Naive thymus-derived CD8-positive, alpha-beta T cell (primary cell): ENCODE measurements at places on chromosomes 3 and 15. TPM values are rescaled to one million over a fixed set of nuclear protein-coding genes. Genes with fewer than 3 reads are reported as not detected.

Gene GHRL
- 1.3 TPM for total RNA-seq

Gene ZNF710
- 14.5 TPM for total RNA-seq

Gene NPRL2
- total RNA-seq, result 52.8 TPM

Gene OR5K2
- not detected for total RNA-seq

Gene SPATA12
- not detected for total RNA-seq

Gene MYRIP
- total RNA-seq, result not detected

Gene KLF13
- 244 TPM for total RNA-seq

Gene GNB5
- 45.2 TPM for total RNA-seq

Gene ALS2CL
- 10.2 TPM for total RNA-seq

DNA sequence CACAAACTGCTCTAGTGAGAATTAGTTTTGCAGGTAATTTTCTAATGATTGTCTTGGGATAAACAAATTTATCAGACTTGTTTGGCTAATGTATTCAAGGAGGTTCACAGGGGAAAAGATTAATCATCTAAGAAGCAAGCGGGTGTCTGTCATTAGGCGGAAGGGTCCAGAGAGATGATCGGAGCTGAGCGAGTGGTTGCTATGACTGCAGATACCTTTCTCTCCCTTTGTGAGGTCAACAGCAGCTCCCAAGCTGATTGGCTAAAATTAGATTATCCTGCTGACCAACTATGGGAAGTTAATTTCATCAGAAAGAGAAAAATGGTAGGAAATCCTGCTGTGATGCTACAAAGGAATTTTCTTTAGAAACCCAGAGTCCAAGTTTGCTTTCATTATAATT is 276.0 kb downstream of the SOX2 start:
- no peaks in the 10 kb centered on the region for H3K4me1 ChIP-seq
- no peak overlapping the region for H3K4me3 ChIP-seq
- peaks cover 6% of the 10 kb centered on the region for H3K36me3 ChIP-seq

DNA sequence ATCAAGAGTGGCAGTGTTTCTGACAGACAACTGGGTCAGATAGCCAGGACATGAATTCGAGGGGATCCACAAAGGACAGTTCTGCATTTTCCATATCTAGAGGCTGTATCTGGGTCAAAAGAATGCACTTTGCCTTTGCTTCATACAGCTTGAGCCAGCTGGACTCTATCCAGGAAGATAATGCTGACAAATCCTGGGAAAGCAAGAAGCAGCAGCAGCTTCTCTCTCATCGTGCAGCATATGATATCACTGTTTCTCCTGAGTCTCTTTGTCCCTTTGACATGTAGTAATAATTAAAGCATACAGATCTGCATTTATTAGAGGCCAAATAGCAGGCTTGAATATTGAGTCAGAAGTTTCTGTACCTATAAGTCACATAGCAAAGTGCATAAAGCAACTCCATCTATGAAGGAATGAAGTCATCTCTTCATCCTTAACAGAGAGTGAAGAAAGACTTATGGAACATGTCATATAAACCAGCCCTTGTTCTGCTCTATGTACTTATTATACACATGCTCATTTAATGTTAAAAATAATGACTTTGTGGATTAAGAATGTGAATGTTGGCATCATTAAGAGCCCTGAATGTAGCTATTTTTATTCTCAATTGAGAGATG is 236.8 kb upstream of the GBE1 start:
- no peaks in the 10 kb centered on the region for H3K27me3 ChIP-seq
- H3K36me3 ChIP-seq, result no peaks in the 10 kb centered on the region
- H3K4me3 ChIP-seq, result no peak overlapping the region

DNA sequence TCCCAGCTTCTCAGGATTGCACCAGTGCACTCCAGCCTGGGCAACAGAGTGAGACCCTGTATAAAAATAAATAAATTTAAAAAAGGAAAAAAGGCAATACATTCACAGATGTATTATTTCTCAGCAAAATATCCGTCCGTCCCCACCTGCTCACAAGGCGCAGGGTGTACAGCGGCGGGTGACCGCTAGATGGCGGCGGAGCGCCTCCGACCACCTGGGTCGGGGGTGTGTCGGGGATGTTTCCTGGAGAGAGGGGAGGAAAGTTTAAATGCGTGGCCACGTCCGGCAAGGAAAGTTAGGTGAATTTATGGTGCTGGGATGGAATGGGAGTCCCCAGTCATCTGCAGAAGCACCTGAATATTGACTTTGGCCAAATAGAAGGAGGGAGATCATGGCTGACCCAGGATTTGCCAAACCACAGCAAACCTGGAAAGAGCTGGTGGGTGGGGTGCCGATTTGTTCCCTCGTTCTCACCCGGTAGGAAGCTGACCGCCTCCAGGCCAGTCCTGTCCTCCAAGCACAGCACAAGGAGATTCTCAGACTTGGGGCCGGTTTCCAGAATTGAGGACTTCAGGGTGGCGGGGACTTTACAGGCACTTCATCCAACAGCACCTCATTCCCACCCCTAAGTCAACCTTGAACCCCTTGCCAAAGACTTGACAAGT is 88.3 kb downstream of the TMEM266 start:
- DNase-seq, result peak; percentile 65
- H3K4me3 ChIP-seq, result no peak overlapping the region

- no peak overlapping the region for H3K27ac ChIP-seq
- no peak overlapping the region for H3K4me3 ChIP-seq
- DNase-seq, result no peak
- H3K27me3 ChIP-seq, result peaks cover 3% of the 10 kb centered on the region
- no peaks in the 10 kb centered on the region for H3K36me3 ChIP-seq
These were observed 3.4 kb upstream of the DISP2 start for GRCh38 chr15:40354408-40355171.

- no peak overlapping the region for H3K4me3 ChIP-seq
- H3K27me3 ChIP-seq, result no peaks in the 10 kb centered on the region
- no peak overlapping the region for H3K27ac ChIP-seq
These were observed 8.6 kb downstream of the ACAA1 start for GRCh38 chr3:38128303-38128655.

GRCh38 chr15:73142802-73143762 is 90.8 kb downstream of the NEO1 start:
- no peak for DNase-seq
- no peak overlapping the region for H3K4me3 ChIP-seq
- H3K27me3 ChIP-seq, result no peaks in the 10 kb centered on the region
- H3K27ac ChIP-seq, result no peak overlapping the region
- peaks cover 3% of the 10 kb centered on the region for H3K4me1 ChIP-seq

DNA sequence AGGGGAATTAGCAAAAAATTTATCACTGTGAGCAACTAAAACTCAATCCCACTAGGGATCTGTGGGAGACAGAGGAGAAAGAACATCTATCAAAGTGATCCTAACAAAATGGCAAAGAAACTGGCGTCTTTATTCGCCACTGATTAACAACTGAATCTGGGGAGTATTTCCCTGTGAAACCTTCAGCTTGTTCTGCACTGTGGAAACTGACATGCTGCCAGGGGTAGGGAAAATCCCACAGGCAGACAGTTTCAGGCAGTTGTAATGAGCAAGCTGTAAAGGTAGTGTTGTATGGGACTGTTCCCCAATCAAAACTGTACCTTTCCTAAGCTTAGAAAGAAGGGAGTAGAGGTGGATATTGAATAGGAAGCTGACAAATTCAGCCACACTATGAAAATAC is 611.7 kb downstream of the VGLL3 start:
- H3K4me1 ChIP-seq, result no peaks in the 10 kb centered on the region
- no peak overlapping the region for H3K27ac ChIP-seq

DNA sequence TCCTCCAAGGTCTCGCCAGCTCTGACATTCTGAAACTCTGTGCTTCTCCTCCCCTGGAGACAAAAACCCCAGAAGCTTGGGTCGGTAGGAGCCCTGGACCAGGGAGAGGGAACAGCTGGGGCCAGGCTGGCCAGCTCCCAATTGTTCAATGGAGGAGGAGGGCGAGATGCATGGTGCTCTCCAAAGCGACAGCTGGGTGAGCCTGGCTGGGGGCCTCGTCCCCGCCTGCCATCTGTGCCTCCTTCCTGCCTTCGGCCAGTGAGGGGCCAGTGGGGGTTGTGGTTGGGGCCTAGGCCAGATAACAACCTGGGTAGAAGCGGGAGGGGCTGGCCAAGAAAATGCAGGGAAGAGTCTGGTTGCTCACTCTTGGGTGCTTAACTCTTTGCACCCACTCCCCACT is 79.4 kb downstream of the CORO2B start:
- no peak overlapping the region for H3K4me3 ChIP-seq
- H3K27ac ChIP-seq, result no peak overlapping the region
- no peaks in the 10 kb centered on the region for H3K4me1 ChIP-seq
- no peak for DNase-seq

GRCh38 chr3:62090066-62090465 is 283.3 kb downstream of the FEZF2 start:
- no peak for DNase-seq
- H3K27me3 ChIP-seq, result peaks cover 8% of the 10 kb centered on the region
- H3K4me3 ChIP-seq, result no peak overlapping the region
- no peaks in the 10 kb centered on the region for H3K4me1 ChIP-seq
- H3K27ac ChIP-seq, result no peak overlapping the region

DNA sequence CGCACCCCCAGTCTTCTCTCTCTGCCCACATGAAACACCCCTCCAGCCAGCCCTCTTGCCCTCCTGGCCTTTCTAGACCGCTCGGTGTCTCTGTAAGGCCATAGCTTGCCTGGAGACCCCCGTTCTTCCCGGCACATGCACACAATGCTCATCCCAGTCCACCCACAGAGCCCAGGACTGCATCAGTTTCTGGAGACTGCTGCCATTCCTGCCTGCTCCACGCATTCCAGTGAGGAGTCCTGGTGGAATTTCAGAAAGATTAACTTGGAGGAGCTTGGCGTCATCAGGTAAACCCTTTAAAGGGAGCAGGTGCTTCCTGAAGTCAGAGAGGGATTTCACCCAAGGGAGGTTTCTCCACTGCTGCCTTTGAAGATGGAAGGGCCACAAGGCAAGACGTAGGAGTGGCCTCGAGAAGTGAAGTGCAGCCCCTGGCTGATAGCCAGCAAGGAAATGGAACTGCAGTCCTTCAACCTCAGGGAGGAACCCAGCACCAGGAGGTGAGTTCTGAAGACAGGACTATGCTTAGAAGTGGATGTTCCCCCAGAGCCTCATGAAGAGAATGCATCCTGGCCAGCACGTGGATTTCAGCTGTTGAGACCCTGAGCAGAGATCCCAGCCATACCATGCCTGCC is 19.2 kb downstream of the SLC41A3 start:
- no peak for DNase-seq
- H3K27me3 ChIP-seq, result no peaks in the 10 kb centered on the region
- peaks cover 12% of the 10 kb centered on the region for H3K4me1 ChIP-seq

DNA sequence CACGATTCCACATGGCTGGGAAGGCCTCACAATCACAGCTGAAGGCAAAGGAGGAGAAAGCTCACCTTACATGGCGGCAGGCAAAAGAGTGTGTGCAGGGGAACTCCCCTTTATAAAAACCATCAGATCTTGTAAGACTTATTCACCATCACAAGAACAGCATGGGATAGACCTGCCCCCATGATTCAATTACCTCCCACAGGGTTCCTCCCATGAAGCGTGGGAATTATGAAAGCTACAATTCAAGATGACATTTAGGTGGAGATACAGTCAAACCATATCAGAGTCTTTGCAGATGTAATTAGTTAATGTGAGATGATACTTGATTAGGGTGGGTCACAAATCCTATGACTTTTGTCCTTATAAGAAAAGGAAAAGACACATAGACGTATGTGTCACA is 688.9 kb downstream of the GBE1 start:
- no peaks in the 10 kb centered on the region for H3K27me3 ChIP-seq
- H3K4me3 ChIP-seq, result no peak overlapping the region
- H3K36me3 ChIP-seq, result no peaks in the 10 kb centered on the region
- H3K27ac ChIP-seq, result no peak overlapping the region

DNA sequence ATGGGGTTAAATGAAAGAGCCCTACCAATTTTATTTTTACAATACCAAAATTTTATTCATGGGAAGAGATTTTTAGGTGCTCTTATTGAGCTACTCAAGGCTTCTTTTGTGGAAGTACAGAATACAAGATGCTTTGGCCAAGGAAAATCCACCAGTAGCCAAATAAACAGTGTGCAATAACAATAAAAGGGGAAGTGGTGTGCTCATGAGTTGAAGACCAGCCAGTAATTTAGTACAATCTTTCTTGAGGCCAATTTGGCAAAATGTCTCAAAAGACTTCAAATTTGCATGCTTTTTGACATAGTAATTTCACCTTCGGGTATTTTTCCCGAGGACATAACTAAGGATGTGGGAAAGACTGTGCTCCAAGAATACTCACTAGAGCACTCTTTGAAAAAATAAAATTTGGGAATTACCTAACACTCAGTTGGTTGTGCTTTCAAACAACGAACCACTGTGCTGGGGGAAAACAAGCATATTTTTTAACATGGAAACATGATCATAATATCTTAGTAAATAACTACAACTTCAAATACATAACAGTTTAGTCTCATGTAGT is 294.0 kb downstream of the DIPK2A start:
- no peak for DNase-seq
- no peaks in the 10 kb centered on the region for H3K4me1 ChIP-seq
- peaks cover 4% of the 10 kb centered on the region for H3K27me3 ChIP-seq
- no peaks in the 10 kb centered on the region for H3K36me3 ChIP-seq
- no peak overlapping the region for H3K27ac ChIP-seq

DNA sequence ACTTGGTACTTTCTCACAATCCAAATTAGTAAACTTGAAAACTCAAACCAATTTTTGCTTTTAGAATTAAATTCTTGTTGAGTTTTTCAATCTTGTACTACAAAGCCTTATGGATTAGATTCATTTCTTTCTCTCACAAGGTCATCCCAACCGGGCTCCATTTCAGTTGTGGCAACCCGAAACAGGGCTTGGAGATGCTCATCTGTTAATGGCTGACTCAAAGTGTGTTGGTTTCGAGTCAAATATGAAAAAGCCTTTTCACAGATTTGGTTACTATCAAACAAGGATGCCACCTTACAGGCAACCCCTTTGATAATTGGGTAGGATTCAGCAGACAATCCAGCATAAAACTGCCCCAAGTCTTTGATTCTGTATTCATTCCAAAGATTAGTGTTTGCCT is 1.8 kb downstream of the EPM2AIP1 start:
- no peaks in the 10 kb centered on the region for H3K27me3 ChIP-seq
- H3K36me3 ChIP-seq, result peaks cover under 1% of the 10 kb centered on the region
- no peak overlapping the region for H3K4me3 ChIP-seq
- no peak overlapping the region for H3K27ac ChIP-seq
- no peak for DNase-seq
- H3K4me1 ChIP-seq, result peaks cover 13% of the 10 kb centered on the region

- H3K4me1 ChIP-seq, result no peaks in the 10 kb centered on the region
- no peaks in the 10 kb centered on the region for H3K36me3 ChIP-seq
- no peak overlapping the region for H3K27ac ChIP-seq
- no peak for DNase-seq
These were observed 104.4 kb downstream of the RBMS3 start for GRCh38 chr3:29385046-29385830.

DNA sequence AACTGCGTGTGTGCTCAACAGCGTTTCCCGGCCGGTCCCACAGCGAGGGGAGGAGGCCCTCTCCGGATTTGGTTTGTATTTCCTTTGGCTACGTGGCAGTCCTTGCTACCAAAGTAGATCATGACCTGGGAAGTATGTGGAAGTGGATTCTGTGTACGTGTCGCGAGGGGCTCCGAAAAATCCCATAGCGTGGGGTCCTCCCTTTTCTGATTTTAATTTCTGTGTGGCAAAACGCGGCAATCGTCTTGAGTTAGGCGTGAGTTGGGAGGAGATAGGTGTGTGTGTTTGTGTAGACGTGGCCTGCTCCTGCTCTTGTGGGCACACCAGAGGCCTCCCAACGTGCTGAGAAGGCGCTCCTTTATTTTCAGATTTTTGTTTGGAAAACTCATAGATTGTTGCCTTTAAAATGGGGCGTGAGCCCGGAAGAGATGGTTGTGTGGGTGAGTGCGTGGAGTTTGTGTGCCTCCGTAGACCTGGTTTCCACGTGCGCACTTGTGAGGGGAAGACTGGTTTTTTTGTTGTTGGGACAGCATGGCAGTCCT is 1.2 kb downstream of the TRIM71 start:
- H3K27me3 ChIP-seq, result peaks cover 51% of the 10 kb centered on the region
- no peak for DNase-seq
- no peak overlapping the region for H3K27ac ChIP-seq
- no peaks in the 10 kb centered on the region for H3K36me3 ChIP-seq
